ENCODE measurements at places on chromosomes 12 and 14.

- no peak for DNase-seq
Measured at GRCh38 chr12:130079279-130079678, 83.0 kb upstream of the FZD10 start.

DNA sequence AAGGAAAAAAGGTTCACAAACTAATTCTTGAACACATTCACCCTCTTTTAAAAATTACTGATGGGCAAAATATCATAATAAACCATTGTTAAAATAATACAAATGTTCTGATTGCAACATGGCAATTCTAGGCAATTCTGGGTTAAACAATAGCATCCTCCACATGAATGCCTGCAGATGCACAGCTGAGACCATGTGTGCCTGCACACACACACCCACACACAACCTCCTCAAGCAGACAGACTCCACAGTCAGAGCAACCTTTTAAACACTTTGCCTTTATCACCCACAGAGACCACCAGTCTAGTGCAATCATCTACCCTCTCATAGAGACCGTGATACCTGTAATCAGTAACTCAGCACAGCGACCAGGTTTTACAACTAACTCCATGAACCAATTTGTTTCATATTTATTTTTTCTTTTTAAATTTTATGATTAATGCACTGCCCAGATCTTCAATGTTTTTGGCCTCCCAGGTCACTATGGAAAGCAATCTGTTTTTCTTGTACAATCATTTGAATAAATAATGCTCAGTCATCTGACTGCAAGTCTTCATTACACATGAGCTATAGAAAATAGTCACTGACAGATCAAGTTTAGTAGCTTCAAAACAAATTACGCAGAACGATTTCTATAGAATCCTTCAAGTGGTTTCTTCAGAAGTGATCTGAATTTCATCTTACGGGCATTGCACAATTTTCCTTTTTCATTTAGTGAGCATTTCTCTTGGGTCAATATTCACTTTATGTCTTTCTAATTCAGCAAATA, 105.8 kb downstream of the PRKD1 start:
- no peak for DNase-seq

DNA sequence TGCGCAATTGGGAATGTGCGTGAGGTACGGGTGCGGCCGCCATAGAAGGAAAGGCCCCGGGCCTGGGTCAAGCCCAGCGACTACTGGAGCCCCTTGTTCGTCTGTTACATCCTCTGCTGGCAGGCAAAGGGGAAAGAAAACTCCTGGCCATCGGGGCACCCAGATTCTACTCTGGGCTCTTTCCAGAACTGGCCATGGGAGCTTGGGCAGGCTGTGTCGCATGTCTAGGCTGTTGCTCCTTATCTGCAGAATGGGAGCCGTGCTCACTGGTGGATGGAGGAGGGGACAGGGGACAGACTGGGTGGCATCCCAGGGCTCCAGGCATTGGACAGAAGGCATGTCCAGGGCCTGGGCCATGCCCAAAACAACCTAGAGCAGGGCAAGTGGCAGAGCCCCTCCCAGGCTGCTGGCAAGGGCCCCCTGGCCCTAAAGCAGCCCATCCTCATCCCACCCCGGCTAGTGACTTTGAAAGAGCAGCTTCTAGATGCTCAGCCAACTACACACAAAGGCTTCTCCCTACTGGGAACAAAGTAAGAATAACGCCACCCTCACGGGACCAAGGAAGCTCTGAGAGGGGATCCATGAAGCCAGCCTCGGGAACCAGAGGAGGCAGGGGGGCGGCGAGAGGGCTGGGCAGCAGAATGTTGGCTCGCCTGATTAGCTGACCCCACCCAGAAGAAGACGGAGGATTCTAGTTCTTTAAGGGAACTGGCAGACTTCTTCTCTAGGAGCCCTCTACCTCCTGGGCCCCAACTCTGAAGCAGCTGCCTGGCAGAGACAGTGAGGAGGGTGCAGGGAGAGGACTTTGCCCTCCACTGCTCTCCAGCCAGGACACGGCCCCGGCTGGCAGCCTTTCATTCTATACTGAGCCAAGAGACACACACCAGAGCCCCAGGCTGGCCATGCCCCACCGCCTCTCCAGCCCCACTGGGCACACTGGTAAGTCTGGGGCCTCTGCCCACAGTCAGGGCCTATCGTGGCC, 96.8 kb downstream of the SINHCAF start:
- no peak for DNase-seq

DNA sequence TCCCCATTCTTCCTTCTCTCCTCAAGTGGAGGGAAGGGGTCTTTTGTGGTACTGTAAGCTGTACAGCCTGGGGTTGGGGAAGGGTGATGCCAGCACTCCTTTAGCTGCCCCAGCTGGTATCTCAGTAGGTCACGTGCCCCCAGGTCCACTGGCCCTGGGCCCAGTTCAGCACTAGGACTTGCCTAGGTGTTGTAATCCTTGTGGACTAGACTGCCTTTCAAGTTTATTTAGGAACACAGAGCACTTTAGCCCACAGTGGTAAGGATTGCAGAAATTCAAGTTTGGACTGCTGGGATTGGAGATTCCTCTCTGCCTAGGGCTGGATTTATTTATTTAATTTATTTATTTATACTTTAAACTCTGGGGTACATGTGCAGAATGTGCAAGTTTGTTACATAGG, 569.6 kb downstream of the AACS start:
- DNase-seq, result no peak

- peak; percentile 75 for DNase-seq
Measured at GRCh38 chr12:93785249-93786010, 108.3 kb downstream of the CRADD start.

- no peak for DNase-seq
Measured at GRCh38 chr12:130455161-130455560, 117.5 kb downstream of the PIWIL1 start.

DNA sequence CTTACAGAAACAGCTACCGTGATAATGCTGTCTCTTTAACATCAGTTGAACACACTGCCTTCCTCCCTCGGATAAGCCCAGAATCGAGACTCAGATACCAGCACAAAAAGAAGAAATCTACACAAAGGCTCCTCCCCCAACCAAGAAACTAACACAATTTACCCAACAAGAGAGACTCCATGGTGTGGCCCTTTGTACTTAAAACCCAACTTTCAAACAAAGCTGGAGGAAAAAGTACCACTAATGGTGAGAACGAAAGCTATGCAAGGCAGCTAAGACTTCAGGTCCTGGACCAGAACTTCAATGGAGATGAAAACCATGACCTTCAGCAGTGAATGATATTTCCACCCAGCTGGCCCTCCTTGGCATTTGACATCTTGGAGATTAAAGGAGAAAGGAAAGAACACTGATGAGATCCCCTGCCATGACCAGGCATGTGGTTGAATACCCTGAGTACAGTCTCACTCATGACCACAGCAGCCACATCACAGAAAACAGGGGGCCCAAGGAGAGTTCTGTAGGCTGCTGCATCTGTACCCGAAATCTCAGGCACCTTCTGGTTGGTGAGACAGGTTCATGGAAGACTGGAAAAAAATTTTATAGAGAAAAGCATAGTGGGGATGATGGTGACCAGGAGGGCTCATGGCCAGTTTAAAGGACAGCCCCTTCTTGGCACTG, 36.7 kb downstream of the RBM19 start:
- DNase-seq, result no peak

- no peak for DNase-seq
Measured at GRCh38 chr14:100619396-100620254, 32.4 kb upstream of the BEGAIN start.

GRCh38 chr14:47040550-47040949, 389.0 kb upstream of the RPL10L start:
- DNase-seq, result no peak

DNA sequence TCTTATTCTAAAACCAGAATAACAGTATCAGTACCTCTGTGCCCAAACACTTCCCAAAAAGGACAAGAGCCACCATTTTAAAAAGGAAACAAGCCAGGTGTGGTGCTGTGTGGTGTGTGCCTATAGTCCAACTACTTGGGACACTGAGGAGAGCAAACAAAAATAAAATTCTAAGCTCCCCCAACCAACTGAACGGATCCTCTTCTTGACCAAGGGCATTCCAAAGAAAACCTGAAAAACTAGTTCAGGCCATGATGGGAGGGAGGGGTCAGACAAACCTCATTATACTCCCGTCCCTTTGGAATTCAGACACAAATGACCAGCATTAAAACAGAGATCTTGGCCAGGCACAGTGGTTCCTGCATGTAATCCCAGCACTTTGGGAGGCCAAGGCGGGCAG, 20.5 kb downstream of the SLC11A2 start:
- no peak for DNase-seq

- DNase-seq, result no peak
Measured at GRCh38 chr14:71566276-71566675, 366.0 kb upstream of the RGS6 start.

DNA sequence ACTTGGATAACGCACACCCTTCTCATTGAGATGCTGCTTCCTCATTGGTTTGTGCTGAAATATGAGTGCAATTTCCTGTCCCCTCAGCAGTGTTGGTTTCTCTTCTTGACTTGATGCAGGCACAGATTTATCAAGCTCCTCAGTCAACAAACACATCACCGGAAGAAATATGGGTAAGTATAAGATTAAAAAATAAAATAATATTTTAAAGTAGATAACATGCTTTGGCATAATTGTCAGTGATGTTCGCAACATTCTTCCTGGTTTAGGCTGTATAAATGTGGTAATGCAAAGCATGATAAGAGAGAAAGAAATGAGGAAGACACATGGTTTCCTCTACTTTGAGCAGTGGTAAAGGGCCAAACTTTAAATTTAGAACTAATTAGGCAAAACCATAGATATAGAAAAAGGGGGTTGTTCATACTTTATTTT, at the start of gene GPR65:
Gene GPR65 (plus strand): TSS at position 86 of the 432 bp plus-strand sequence. CDS start 5,713 bp downstream, outside the sequence.
- peak; percentile 65 for DNase-seq

DNA sequence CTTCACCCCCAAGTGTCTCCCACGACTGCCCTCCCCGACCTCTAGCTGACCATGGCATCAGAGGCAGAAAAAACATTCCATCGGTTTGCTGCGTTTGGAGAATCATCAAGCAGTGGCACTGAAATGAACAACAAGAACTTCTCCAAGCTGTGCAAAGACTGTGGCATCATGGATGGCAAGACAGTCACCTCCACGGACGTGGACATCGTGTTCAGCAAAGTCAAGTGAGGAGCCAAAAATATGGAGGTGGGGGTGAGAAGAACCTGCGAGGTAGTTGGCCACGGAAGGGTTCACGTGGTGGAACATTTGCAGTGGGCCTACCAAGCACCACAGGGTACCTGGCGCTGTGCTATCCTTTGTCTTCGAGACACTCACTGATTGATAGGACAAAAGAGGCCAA, 514 bp downstream of the TPPP2 start:
- DNase-seq, result no peak

- no peak for DNase-seq
Measured at GRCh38 chr14:68345738-68346137, 447.1 kb downstream of the ZFP36L1 start.

GRCh38 chr14:54010981-54011380, 54.4 kb upstream of the BMP4 start:
- no peak for DNase-seq

DNA sequence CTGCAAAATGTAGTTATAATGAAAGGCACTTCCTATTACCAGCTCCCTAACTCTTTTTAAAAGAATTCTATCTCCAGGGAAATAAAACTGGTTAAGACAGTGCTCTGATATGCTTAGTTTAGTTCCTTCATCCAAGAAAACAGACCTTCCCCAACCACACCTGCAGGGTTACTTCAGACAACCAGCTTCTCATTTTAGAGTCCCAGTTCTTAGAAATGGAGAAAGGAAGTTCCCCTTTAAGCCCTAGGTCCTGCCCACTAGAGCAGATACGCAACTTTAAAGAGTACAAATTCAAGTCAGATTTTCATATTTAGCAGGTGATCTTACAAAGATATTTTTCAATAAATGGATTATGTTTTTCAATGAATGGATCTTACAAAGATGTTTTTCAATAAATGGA, 4.4 kb upstream of the WSB2 start:
- DNase-seq, result no peak

DNA sequence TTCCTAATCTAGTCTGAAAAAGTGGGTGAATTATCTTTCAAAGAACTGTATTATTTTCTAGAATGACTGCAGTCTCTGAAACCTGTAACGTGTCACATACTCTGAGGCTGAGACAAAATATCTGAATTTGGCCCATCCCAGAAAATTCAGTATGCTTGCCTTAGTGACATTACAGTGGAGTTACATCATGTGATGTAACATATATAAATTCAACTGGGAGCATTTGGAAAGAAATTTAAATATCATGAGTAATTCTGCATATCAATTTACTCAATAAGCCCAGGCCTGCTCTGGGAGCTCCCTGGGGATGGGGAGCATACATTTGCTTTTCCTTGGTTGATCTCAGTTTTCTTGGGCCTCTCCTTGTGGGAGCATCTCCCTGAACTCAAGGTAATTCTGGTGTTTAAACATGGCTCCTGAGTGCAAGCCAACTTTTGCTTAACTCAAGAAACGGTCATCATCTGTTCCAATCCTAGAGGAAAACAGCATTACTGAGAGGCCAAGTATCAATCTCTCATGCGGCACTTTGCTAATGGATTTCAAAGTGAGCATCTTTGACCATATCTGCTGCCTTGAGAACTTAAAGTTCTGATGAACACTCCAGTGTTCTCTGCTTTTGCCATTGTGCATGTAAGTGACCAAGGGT, 54.4 kb downstream of the AKAP6 start:
- DNase-seq, result no peak

DNA sequence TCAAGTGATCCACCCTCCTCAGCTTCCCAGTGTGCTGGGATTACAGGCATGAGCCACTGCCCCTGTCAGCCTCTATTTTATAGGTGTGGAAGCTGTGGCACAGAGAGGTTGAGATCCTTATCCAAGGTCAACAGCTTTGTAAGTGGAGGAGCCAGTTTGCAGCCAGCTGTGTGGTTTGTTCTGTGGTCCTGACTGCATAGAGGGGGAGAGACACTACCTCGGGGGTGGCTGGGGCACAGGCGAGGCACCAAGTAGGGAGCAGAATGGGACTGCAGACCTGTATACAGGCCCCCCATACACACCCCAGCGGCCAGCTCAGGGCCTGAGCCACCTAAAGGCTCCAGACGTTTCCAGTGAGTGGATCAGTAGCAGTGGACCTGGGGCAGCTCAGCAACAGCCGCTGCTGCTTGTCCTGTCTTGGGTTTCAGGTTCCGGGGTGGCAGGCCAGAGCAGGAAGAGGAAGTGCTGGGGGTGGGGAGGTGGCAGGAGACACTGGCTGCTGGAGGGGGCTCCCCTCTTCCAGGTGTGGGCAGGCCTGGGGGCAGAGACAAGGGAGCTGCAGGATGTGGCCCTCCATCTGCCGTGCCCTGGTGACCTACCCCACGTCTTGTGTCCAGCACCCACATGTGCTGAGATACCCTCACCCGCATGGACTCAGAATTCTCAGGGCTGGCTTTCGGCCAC, 11.0 kb downstream of the ORAI1 start:
- DNase-seq, result peak; percentile 35

DNA sequence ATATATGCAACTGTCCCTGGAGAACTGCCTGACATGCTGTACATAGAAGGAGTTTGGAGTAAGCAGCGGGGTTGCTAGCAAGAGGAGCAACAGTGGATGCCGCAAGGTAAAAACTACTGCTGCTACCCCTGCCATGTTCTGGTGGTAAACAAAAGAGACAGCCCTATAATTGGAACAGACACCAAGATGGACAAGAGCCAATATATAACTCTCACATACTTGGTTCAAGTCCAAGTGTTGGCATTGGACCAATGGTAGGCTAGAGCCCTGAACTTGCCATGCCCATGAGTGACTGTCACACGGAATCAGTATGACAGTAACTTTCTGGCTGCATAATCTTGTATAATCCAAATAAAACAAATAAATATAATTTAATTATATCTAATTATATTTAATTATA, 13.7 kb downstream of the ATXN7L3B start:
- DNase-seq, result no peak

Data from stimulated activated effector memory CD8-positive, alpha-beta T cell treated with anti-CD3 and anti-CD28 coated beads, Interleukin-12 subunit alpha, Interleukin-12 subunit beta, amount 100 ng/mL, for 72 hours (primary cell).